Activated T-helper 2 cell treated with anti-CD3 and anti-CD28 coated beads, Interferon-gamma antibody, Interleukin-2, Interleukin-4, amounts not matched to agents 10 μg/mL and 5 μg/mL and 100 μg/mL, durations not matched to agents 14 hours and 24 hours and 36 hours (primary cell): ENCODE measurements at places on chromosomes 2 and 18. TPM values are rescaled to one million over a fixed set of nuclear protein-coding genes. Genes with fewer than 3 reads are reported as not detected.
A peak's percentile ranks its signal among the peaks of the same experiment; 100 is the strongest.

- no peaks in the 10 kb centered on the region for H3K4me1 ChIP-seq
- H3K27me3 ChIP-seq: no peaks in the 10 kb centered on the region
- no peaks in the 10 kb centered on the region for H3K36me3 ChIP-seq
- no peak overlapping the region for H3K4me3 ChIP-seq
- H3K27ac ChIP-seq: no peak overlapping the region
Measured at GRCh38 chr18:48617844-48618497, 79.1 kb downstream of the CTIF start.

MYOM1 gene
- total RNA-seq: 0.62 and 2.4 TPM in 2 replicates

- no peak overlapping the region for H3K4me3 ChIP-seq
- no peak overlapping the region for H3K27ac ChIP-seq
- peaks cover 14% of the 10 kb centered on the region for H3K27me3 ChIP-seq
- H3K4me1 ChIP-seq: no peaks in the 10 kb centered on the region
- DNase-seq: no peak
Measured at GRCh38 chr2:108428286-108429009, 20.6 kb upstream of the GCC2 start.

LYPD6B gene
- total RNA-seq: not detected in 2 replicates

DNA sequence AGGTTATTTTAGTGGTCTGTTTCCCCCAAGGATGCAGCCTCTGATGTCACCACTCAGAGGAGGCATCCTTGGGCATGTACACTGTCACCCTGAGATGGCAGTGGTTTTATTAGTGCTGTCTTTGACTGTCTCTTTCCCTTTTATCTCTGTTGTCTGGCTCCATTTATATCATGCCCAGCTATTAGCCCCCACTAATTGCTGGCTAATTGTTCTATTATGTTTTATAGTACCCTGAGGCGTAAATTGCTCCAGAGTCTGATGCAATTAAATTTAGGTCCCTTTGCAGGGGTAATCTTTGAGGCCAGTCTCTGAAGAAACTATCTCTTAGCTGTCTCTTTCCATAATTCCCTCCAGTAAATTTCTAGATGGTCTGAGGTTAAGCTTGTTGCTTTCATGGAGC, 301.0 kb upstream of the KLHL29 start:
- H3K36me3 ChIP-seq: no peaks in the 10 kb centered on the region
- no peak for DNase-seq
- no peak overlapping the region for H3K4me3 ChIP-seq
- H3K27ac ChIP-seq: no peak overlapping the region

GRCh38 chr2:238899386-238899785, 51.5 kb downstream of the TWIST2 start:
- no peaks in the 10 kb centered on the region for H3K4me1 ChIP-seq
- H3K36me3 ChIP-seq: no peaks in the 10 kb centered on the region
- no peak overlapping the region for H3K4me3 ChIP-seq
- H3K27me3 ChIP-seq: no peaks in the 10 kb centered on the region
- DNase-seq: no peak

GRCh38 chr2:43185146-43185545, 41.3 kb downstream of the ZFP36L2 start:
- no peaks in the 10 kb centered on the region for H3K36me3 ChIP-seq
- H3K4me1 ChIP-seq: peaks cover 22% of the 10 kb centered on the region
- H3K27me3 ChIP-seq: no peaks in the 10 kb centered on the region
- peak overlapping the region; percentile 30 for H3K27ac ChIP-seq

DNA sequence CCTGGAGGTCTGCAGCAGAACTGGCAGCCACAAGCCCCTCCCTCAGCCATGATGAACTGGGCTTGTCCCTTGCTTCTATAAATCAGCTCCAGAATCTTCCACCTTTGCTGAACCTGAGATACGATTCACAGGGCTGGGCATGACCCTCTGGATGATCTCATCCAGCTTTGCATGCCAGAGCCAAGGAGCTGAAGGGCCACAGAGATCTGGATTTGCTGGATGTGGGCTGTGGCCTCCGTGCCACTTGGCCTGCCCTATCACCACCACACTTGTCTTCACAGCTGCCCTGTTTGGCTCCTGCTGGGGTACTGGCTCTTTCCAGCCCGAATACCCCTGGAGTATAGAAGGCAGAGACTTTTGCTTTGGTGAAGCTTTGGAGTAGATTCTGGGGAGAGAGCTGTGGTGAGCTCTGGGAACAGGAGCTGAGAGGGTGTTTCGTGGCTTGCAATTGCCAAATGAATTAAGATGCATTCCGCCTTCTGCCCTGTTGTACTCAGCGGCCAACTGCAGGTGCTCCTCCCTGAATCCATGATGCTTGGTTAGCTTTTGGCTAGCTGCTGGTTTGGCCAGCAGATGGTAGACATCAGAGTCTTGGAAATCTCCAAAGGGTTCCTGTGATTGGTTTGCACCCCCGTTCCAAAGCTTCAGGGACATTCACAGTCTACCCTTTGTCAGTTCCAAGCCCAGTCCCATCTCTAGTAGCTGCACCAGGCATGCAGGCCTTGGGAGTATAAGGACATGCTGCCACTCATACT, 30.9 kb upstream of the GIGYF2 start:
- peaks cover 2% of the 10 kb centered on the region for H3K27me3 ChIP-seq
- H3K27ac ChIP-seq: no peak overlapping the region
- no peaks in the 10 kb centered on the region for H3K36me3 ChIP-seq
- H3K4me3 ChIP-seq: no peak overlapping the region
